ENCODE measurements at places on chromosomes 3 and 15. TPM values are rescaled to one million over a fixed set of nuclear protein-coding genes. Genes with fewer than 3 reads are reported as not detected.

- DNase-seq, result no peak
Measured at GRCh38 chr15:66763186-66764071, 61.4 kb downstream of the SMAD6 start.

The IL5RA gene
- not detected for total RNA-seq

DNA sequence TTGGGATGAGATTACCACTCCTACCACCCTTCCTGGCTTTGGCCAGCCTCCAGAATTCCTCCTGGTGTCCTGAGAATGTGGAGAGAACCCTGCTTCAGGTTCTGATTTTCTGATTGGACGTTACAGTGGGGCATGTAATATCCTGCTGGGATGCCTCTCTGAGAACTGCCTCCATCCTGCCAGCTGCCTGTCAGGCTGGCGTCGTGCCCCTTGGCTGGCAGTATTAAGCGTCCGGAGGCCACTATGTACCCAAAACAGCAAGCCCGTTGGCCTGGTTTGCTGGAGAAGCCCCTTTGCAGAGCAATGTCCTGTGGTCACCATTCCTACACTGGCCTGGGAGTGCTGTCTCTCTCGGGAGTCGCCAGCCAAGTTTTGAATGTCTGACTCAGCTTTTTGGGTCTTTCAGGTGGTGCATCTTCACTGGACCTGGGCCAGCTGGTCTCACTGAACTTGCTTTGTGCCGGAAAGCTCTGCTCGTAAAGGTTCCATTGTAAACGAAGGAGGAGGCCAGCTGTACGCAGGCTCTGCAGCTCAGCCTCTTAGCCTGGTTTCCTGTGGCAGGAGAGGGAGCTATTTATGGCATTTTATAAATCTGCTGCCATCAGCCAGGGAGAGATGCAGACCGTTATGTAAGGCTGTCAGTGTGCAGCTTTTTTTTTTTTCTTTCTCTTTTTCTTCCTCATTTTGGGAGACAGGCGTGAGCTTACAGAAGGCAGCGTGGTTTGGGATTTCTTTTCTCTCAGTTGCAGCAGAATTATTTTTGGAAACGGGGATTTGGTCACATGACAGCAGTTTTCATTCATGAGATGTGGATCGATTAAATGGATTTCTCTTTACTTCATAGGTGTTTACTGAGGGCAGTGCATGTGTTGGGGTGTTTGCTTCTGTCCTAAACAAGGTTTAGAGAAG lies 19.0 kb upstream of the TRAK1 start:
- DNase-seq, result no peak

DNA sequence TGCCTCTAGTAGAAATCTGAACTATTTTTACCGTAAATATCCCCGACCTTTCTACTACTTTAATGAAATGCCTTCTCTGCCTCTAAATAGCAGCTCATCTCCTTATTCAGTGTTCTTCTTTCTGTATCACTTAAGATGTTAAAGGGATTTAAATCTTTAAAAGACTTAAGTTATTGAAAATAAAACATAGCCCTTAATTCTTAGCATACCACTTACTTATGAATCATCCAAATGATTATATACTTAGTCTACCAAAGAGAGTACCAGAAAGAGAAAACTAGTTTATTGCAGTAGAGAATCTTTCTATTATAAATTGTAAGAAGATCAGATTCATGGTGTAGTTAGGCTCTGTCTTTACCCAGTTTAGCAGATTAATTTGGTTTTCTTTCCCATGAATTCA lies 802.0 kb downstream of the TBL1XR1 start:
- no peak for DNase-seq

GRCh38 chr3:153111016-153111415 lies 51.0 kb upstream of the RAP2B start:
- no peak for DNase-seq

DNA sequence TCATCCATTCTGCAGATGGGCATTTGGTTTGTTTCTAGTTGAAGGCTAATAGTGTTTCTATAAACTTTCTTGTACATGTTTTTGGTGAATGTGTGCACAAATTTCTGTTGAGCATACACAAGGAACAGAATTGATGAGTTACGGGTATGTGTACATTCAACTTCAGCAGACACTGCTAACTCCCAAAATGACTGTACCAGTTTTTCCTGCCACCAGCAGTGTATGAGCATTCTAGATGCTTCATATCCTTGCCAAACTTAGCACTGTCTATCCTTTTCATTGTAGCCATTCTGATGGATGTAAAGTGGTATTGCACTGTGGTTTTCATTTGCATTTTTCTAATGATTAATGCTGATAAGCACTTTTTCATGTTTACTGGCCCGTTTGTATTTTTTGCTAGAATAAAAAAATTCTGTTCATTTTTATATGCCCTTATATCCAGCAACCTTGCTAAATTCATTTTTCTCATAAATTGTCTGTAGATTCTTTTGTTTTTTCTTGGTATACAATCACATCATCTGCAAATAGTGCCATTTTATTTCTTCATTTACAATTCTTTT lies 110.2 kb downstream of the ATP1B3 start:
- no peak for DNase-seq

GRCh38 chr3:102038477-102039142 lies 189.3 kb downstream of the NFKBIZ start:
- no peak for DNase-seq

DNA sequence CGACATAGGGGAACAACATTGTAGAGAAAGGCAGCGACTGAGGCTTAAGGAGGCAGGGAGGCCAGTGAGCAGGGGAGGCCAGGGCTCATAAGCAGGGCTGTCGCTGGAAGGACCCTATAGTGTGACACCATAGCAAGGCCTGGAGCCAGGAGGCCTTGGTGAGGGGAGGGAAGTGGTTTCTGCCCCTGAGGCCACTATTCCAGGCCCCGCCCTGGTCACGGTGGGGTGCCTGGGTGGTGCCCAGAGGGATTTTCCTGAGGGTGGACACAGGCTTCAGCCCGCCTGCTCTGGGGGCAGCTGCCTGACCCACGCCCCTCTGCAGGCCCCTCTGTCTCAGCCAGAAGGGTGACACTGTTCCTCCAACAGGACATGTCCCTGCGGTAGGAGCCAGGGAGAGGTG lies 147.8 kb upstream of the IQSEC1 start:
- DNase-seq, result no peak

DNA sequence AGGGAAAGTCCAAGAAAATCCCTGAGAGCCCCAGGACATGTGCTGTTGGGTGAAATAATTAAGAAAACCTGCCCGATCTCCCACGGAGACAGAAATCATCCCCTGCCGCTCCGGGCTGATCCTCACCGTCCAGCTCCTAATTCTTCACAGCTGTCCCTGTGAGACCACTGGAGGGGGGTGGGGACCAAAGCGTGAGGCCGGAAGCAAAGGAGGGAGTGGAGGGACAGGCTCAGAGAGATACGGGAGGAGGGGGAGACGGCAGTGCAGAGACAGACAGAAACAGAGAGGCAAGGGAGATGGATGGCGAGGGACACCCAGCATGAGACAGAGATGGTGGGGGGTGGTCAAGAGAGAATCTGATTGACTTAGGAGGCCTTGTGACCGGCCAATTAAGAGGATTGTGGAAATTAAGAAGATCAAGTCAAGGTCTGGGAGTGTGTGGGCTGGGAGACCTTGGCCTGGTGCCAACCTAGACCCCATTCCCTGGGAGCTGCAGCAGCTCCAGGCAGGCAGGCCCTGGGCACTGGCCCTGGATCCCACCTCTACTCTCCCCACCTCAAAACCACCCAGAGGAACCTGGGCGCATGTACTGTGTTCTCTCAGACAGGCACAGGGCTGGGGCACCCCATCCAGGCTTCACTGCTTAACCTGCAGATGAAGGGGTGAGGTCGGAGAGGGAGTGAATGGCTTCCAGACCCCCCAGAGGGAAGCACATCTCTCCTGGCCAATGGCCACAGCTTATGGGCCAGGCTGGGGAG lies 113.2 kb upstream of the ALDH1A3 start:
- no peak for DNase-seq

The COX5A gene
- total RNA-seq, result 274 TPM

GRCh38 chr3:146577662-146578061 lies 27.5 kb downstream of the PLSCR5 start:
- DNase-seq, result peak; percentile 32

The GPR87 gene
- total RNA-seq, result 0.33 TPM

The PPP1R14D gene
- not detected for total RNA-seq

The SERPINI1 gene
- total RNA-seq, result 2.9 TPM

DNA sequence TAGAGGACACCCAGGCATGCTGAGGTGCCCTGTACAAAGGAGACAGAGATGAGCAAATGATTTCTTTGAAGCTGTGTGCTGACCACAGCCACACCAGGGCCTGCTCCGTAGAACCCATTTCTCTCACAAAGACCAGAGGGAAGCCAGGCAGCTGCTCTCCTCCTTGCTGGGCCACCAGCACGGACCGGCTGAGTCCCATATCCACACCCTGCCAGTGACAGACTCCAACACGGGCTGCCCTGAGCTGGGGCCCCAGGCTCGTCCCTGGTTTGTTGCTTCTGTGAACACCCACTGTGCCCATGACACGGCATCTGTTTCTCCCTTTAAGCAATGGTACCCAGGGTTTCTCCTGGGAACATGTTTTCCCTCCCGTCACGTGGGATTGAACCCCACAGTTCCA lies 284.5 kb downstream of the ADAMTS17 start:
- no peak for DNase-seq

DNA sequence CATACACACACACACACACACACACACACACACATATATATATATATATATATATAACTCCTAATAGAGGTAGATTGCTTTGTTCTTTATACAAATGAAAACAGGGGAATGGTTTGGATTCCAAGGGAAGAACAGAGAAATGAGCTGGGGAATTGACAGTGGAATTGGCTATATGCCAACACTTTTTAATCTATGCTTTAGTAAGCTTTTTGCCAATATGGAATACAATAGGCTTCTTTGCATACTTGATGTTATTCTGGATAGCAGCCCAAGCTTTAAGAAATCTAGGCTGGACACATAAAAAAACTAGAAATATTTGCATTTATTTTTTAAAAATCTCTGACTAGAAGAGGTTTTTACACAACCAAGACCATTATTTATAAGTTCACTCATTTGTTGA lies 334.2 kb upstream of the MDFIC2 start:
- no peak for DNase-seq

DNA sequence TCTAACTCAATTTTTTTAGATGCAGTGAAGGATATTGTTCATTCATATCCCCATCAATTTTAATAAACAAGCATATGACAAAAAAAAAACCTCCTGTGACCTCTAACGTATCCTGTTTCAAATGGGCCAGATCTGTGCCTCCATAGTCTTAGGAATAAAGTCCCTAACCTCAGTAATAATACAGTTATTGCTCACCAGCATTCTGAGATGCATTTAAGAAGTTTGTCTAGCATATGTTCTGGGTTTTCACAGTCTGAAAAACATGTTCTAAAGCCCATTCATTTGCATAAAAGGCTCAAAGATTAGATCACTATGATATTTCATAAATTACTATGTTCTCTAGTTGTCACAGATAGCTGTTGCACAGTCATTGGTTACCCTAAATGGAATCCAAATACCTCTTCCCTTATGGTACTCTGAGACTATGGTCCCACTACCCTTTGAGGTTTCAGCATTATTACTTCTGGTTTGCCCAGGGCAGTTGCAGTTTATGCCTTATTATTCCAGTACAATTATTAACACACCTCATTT lies 190.1 kb downstream of the ZIC4 start:
- DNase-seq, result no peak

GRCh38 chr3:163476179-163476578 lies 1602.1 kb downstream of the SI start:
- DNase-seq, result no peak

The KCNMB3 gene
- 1.3 TPM for total RNA-seq

The MYRIP gene
- total RNA-seq, result not detected

GRCh38 chr3:152922554-152922953 lies 87.6 kb downstream of the P2RY1 start:
- DNase-seq, result no peak

- DNase-seq, result no peak
Measured at GRCh38 chr15:83431521-83431920, 15.6 kb upstream of the SH3GL3 start.

GRCh38 chr3:42853739-42854302 lies 21.9 kb downstream of the CYP8B1 start:
- DNase-seq, result no peak

The SELENOS gene
- 45.7 TPM for total RNA-seq

DNA sequence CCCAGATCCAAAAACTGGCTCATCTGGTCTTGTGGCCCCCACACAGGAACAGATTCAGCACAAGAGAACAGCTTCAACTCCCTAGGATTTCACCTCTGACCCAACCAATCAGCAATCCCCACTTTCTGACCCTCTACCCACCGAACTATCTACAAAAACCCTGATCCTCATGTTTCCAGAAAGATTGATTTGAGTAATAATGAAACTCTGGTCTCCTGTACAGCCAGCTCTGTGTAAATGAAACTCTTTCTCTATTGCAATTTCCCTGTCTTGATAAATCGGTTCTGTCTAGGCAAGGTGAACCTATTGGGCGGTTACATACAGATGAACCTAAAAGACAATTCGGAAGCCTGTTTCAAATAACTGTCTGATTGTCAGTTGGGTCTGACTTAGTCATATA lies 847.6 kb upstream of the ALCAM start:
- DNase-seq, result no peak

The PPP2R3A gene
- total RNA-seq, result not detected

The NEO1 gene
- 7.6 TPM for total RNA-seq

- DNase-seq, result no peak
Measured at GRCh38 chr15:58021332-58022230, 43.9 kb downstream of the ALDH1A2 start.

DNA sequence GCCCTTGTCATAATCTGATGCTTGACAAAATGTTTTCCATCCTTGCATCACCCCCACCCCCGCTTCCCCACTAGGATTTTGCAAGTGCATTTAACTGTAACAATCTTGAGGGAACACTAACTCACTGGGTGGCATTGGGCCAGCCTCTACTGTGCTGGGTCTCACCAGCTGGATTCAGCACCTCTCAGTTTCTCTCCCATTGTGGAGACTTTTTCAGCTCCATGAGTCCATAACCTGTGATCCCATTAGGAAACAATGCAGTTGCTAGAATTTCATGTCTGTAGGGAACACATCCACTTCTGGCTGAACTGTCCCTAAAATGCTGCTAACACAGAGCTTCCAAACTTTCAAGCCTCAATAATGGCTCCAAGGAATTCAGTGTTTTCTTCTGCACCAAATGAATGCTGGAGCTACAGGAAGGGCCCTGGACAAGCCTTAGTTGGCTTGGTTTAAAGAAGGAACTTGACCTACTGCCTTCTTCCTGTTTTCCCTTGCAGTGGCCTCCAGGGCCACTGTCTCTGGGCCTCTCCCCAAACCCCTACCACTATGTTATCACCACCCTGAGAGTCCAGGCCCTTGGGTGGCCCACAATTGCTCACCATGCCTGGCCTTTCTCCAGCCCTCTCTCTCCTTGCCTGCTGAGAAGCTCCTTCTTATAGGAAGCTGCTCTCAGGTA lies 15.6 kb downstream of the CYP19A1 start:
- no peak for DNase-seq

GRCh38 chr3:65178703-65179102 lies 490.9 kb upstream of the ADAMTS9 start:
- no peak for DNase-seq

GRCh38 chr3:107221856-107222255 lies 155.4 kb upstream of the CCDC54 start:
- DNase-seq, result no peak

The MEX3B gene
- 0.91 TPM for total RNA-seq
